ENCODE measurements at places on chromosomes 5 and 9.

DNA sequence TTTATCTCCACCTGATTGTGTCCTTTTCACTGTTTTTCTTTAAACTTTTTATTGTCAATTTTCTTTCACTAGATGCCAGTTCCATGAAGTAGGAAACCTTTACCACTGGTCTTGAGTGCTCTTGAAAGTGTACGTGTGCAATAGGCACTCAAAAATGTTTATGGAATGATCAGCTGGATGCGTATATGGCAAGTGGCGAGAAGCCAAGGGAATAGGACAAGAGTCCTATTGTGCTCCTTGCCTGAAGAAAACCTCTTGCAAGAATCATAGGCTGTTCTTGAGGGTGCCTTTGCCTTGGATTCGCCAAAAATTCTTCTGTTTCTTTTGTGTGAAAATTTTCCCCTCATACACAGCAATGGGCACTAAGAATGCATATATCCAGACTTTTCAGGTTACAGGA lies 97.7 kb downstream of the GHR start:
- DNase-seq = no peak

DNA sequence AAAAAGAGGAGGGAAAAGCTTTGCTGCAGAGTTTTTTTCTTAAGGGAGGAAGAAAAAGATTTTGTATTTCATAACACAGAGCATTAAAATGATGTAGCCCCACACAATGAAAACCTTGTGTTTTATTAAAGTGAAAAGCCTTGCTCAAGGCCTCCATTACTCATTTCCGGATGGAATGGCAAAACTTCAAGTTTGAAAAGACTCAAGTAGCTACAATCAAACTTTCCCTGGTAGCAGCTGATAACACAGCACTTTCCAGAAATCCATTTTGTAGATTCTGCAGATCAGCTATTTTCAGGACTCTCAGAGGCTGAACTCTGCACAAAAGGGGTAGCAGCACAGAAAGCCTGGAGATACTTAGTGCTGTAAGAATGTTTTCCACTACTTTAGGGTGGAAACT lies 374.8 kb downstream of the NFIB start:
- DNase-seq = peak; percentile 61

GRCh38 chr5:42397267-42397666 lies 26.0 kb upstream of the GHR start:
- no peak for DNase-seq

GRCh38 chr5:75611311-75612225 lies at the start of gene ANKDD1B:
Gene ANKDD1B, plus strand, starts transcription at chr5:75611453. Its CDS starts 182 bp downstream, at chr5:75611635.
- peak; percentile 61 for DNase-seq

DNA sequence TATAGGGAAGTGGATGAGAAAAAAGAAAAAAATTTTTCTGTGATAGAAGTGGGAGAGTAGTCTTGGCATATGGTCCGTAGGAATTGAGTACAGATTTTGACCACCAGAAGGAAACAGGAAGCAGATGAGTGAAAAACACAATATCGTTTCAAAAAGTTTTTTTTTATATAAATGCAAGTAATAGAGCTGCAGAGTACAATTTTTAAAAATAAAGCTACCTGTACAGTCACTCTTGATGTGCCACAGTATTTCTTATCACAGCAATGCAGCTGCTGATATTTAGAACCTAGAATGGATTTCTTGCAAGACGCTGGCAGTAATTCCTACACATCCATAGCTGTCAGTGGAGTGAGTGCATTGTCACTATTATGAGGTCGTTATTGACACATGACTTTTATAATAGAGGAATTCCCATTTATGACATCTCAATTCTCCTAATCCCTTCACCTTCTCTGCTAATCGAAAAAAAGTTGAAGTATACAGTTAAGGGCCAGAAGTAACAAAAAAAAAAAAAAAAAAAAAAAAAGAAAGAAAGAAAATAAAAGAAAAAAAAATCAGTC lies 477.7 kb downstream of the TAF11L14 start:
- no peak for DNase-seq

DNA sequence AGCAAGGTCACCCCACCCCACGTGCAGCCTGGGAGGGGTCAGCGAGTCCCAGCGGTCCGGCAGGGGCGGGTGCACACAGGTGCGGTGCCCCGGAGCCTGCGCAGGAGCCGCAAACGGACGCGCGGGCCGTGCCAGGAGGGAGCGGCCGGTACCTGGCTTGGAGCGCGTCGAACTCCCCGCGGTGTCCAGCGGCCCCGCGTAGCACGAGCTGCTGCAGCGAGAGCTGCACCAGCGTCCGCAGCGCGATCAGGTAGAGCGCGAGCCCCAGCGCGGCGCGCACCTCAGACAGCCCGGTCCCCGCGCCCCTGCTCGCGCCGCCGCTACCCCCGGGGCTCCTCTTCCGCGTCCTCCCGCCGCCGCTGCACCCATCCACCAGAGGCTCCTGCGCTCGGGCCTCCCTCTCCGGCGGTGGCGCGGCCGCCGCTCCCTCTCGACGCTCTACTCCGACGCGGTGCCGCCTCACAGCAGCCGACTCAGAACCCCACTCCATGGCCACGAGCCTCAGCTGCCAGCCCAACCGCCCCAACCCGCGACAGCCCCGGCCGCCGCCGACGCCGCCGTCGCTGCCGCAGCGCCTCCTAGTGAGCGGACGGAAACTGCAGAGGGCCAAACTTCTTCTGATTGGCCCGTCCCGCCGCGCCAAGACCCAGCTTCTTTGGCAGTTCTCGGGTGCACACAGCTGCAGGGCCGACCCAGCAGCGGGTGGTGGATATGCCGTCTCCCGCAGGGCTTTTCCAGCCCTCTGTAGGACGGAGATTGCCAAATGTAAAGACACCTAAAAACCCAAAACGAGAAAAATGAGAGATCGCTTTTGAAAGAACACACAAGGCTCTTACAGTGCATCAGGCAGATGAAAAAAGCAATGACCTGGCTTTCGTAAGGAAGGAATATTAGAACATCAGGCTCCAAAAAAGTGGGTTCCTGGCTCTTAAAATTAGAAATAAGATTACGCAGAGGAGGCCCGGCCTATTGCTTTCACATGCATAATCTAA lies at the start of gene ERMP1:
Gene ERMP1 (minus strand): TSS at position 580 of the 992 bp plus-strand sequence. CDS start 90 bp downstream, at position 490.
- peak; percentile 94 for DNase-seq

- peak; percentile 42 for DNase-seq
Observed at GRCh38 chr5:79086116-79086515, 16.5 kb downstream of the BHMT2 start.
